ENCODE measurements at places on chromosomes 3 and 15.

DNA sequence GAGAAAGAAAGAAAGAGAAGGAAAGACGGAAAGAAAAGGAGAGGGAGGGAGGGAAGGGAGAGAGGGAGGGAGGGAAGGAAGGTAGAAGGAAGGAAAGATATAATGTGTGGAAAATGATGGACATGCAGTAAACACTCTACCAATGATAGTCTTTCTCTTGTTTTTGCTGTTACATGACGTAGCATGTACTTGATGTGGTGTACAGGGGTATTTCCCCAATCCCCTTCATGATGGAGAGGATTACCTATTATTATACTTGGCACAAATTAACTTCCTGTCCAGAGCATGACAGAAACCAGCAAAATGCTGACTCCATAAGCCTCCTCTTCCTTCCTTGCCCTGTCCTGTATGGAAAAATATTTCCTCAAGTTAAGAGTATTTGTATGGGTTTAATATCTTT lies 124.4 kb downstream of the B3GALNT1 start:
- DNase-seq, result no peak

DNA sequence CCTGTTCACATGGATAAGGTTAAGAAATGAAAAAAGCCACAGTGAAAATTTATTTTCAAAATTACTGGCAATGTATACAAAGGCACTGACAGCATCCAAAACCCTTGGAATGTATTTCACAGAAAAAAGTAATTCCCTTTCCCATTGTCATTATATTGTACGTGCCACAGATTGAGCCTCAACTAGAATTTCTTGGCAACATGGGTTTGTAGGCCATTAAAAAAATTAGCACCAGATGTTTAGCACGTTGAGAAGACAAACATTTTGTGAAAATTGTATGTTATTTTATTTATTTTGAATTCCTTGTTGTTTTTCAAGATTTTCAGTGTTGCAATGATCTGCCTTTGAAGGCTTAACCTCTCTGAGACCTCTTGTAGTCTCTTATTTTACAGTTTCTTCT lies 76.3 kb upstream of the EPHB3 start:
- DNase-seq, result no peak

DNA sequence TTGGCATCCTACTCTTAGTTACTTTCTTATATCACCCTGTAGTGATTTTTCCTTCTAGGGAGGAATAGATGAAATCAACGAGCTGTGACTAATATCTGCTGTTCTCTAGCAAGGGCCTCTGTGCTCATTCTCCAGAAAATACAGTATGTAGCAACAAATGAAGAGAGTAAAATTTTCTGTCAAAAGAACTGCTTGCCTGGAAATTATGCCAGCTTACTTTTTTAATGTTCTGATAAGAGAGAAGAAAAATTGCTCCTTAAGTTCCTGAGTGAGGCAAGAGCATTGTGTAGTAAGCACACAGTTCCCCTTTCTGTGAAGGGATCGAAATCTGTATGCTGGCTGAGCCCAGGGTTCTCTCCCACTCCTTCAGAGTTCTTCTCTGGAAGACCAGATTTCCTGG lies 51.4 kb upstream of the GK5 start:
- peak; percentile 10 for DNase-seq

GRCh38 chr15:78993931-78994530 lies 49.2 kb upstream of the CTSH start:
- DNase-seq, result no peak

DNA sequence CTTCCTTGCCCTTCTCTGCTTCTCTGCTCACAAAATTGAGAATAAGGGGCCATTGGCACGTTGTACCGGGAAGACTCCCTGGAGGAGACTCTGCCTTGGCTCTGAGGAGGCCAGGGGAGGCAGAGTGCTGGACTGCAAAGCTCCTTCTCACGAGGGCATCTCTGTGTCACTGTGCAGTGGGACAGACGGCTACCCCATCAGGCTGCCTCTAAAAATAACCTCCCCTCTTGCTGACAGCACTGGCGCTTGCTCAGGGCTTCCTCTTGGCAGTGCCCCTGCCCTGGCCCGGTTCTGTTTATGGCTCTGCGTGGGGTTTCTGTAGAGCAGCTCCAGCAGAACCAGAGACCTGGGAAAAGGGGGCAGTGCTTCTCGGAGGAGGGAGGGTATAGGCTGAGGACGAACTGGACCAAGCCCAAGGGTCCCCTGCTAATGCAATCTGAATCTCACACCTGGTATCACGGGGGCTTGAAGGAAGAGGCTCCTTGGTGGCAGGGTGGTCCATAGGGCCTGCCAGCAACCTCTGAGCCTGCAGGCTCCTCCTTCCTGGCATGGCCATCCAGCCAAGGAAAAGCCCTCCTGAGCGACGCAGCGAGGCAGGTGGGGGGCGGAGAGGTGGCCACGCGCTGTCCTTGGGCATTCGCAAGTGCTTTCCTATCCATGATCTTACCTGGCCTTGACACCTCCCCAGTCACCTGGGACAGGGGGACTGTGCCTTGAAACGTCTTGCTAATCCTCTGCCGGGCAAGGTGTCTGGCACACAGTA lies 63.3 kb upstream of the TLE3 start:
- DNase-seq, result no peak

- no peak for DNase-seq
Measured at GRCh38 chr3:110727056-110727455, 344.6 kb upstream of the NECTIN3 start.

DNA sequence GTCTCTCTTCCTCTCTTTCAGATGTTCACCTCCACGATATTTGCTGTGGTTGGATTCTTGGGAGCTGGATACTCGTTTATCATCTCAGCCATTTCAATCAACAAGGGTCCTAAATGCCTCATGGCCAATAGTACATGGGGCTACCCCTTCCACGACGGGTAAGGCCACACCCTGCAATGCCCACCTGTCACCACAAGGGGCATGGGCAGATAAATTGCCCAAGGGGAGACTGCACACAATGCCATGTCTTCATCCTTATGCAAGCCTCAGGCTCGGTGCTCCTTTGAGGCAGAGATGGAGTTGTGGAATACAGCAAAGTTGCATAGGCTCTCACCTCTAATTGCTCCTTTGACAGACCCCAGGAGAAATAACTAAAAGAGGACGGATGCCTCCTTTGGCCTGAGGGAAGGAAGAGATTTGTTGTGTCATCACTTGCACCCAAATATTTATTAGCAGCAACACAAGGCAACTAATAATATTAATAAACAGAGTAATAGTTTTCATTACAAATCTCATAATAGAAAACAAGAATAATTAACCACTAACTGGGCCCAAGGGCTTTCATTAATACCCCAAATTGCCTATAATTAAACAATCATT lies 13.2 kb downstream of the TM4SF4 start:
- peak; percentile 26 for DNase-seq

GRCh38 chr3:27185231-27185989 lies 183.8 kb downstream of the NEK10 start:
- DNase-seq, result no peak

DNA sequence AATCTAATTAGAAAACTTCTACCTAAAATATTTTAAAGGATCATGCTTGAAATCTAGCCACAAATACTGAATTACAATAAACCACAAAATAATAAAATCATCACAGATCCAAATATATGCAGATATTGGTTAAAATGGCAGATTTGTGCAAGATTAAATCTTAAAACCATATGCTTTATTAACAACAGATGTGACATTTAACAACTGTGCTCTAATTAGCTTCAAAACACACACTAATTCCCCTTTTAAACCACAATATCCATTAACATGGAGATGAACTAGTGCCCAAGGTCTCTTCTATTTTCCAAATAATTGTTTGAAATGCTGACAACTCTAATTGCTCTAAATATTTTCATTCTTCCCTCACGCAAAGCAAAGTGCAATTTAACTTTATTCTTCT lies 1530.3 kb downstream of the SI start:
- DNase-seq, result no peak

DNA sequence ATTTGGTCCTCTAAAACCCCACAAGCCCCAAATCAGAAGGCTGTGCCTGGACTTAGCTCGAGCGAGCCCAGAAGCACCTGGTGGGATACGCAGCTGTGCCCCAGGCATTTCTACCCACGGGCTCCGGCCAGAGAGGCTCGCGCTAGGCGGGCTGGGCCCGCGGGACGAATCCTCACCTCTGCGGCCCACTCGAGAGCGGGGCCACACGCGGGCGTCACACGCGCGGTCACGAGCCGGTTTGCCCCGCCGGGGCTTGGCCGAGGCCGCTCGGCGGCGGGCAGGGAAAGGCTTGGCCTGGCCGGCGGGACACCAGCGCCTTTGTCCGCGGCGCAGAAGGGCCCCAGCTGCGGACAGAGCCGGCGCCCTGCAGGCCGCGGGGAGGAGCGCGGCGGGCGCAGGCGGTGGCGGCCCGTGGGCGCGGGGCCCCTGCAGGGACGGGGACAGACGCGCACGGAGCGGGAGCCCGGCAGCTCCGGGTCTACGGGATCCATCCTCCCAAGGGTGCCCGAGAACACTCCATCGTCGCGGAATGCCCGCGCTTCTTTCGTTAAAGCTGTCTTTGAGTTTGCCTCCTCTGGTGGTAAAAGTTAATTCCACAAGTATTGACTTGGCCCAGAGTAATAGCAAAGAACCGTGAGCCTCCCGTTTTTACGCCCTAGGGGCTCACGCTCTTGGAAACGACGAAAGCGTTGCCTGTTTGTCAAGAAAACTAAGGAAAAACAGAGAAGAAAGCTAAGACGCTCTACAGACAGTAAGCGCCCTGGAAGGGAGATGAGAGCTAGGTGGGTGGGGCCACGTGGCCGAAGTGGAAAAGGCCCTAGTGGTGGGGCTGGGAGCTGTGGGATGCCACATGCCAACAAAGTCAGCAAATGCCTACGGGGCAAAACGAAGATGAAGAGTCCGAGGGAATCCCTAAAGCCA lies 26.4 kb downstream of the TYRO3 start:
- DNase-seq, result peak; percentile 21

Measured in CD4-positive, alpha-beta T cell treated with Interferon alpha-2 for 1 hour (primary cell).